ENCODE measurements at places on chromosomes 2 and 18.

- DNase-seq, result no peak
Measured at GRCh38 chr2:1889099-1889650, 144.9 kb upstream of the PXDN start.

GRCh38 chr2:58042486-58042970 is 4.1 kb upstream of the VRK2 start:
- peak; percentile 60 for DNase-seq

- no peak for DNase-seq
Measured at GRCh38 chr18:77300579-77300978, 50.9 kb downstream of the GALR1 start.

DNA sequence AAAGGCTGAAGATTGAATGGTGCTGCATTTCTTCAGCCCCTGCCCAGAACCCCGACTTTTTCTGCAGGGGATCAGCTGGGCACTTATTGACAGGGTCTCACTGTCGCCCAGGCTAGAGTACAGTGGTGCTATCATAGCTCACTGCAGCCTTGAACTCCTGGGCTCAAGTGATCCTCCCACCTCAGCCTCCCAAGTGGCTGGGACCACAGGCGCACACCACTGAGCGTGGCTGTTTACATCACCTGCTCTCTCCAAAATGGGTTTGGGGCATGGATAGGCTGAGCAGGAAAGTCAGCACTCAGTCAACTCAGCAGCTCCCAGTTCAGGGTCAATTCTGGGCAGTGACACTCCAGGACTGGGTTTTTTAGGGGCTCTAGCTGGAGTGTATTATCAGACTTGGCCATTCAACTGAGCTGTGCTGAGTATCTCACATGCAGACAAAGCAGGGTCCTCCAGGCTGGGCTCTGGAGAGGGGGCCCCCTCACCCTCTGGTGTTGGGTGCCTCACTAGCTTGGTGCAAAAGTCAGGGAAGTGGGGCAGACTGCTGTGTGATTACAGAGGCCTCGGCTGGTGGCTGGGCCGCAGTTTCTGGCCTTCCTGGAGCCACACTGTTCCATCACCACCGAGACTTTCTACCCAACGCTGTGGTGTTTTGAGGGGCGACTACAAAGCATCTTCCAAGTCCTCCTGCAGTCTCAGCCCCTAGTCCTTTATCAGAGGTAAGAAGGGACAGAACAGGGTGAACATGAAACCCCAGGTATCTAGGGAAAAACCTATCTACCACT is 4.5 kb downstream of the ABHD1 start:
- no peak for DNase-seq

DNA sequence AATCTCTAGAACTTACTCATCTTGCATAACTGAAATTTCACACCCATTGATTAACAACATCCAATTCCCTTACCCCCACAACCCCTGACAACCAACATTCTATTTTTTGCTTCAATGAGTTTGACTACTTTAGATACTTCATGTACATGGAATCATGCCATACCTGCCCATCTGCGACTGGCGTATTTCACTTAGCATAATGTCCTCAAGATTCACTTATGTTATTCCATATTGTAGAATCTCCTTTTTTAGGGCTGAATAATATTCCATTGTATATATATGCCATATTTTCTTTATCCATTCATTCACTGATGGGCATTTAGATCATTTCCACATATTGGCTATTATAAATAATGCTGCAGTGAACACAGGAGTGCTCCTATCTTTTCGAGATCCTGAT is 13.8 kb downstream of the CTAGE1 start:
- no peak for DNase-seq

DNA sequence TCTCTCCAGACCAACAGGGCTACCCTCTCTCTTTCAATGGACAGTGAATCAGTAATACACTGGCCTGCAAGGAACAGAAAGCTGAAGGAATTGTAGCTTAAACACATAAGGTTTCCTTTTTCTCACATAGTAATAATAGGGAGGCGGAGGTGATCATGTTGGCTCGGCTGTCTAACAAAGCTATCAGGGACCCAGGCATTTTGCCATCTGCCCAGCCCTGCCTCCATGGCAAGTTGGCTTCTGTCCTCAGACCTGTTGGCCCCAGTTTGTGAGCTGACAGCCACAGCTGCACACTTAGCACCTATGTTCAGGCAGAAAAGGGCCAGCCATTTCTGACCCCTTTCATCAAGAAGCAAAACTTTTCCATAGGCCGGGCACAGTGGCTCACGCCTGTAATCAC is 2.0 kb upstream of the CHRNG start:
- no peak for DNase-seq

- DNase-seq, result peak; percentile 79
Measured at GRCh38 chr2:223993634-223994232, 36.5 kb downstream of the MRPL44 start.

DNA sequence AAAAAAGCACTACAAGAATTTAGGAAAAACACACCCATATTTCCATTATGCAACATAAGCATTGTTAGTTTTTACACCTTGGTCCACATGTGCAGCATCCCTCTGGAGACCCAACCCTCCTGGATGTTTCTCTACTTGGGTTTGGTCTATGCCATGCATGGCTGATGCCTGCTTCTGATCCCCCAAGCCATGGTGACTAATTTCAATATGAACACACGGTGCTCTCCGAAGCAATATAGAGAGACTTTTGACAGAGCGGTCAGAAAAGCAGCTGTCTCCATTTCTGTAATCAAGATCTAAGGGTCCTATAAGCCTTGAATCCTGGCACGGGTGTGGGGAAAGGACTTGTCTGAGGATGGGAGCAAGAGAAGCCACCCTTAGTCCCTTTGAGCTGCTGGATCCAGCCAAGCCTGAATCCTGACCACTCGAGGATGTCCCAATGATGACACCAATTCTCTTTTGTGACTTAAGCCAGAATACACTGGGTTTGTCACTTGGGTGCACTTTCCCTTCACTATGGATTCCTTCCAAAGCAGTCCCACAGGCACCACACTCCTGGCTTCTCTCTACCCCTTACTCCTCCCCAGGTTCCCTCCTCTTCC is 91.5 kb downstream of the ACTR2 start:
- no peak for DNase-seq

- DNase-seq, result no peak
Measured at GRCh38 chr2:149465873-149466272, 121.7 kb downstream of the MMADHC start.

- DNase-seq, result no peak
Measured at GRCh38 chr2:209376686-209377085, 47.2 kb upstream of the MAP2 start.

- no peak for DNase-seq
Measured at GRCh38 chr2:239801404-239802184, 223.5 kb downstream of the NDUFA10 start.

DNA sequence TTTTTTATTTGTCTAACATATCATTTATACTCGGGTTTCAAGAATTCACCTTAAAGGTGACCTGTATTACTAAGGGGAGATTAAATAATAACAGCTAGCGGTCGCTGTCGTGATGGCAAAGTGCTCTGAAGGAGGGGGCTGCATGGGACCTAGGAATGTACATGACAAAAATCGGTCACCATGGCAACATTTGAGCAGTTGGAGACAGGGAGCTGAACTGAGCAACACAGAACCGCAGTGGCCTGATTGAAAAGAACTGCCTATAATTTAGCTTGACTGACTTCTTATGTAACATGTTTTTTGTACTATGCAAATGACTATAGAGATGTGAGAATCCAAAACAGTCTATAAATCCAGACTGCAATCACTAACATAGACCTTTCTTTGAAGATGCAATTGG is 34.3 kb upstream of the EPHA4 start:
- DNase-seq, result no peak
